SK-N-SH treated with all-trans-retinoic acid at 6 μM for 48 hours (cell line): ENCODE measurements at places on chromosomes 5 and 9.

DNA sequence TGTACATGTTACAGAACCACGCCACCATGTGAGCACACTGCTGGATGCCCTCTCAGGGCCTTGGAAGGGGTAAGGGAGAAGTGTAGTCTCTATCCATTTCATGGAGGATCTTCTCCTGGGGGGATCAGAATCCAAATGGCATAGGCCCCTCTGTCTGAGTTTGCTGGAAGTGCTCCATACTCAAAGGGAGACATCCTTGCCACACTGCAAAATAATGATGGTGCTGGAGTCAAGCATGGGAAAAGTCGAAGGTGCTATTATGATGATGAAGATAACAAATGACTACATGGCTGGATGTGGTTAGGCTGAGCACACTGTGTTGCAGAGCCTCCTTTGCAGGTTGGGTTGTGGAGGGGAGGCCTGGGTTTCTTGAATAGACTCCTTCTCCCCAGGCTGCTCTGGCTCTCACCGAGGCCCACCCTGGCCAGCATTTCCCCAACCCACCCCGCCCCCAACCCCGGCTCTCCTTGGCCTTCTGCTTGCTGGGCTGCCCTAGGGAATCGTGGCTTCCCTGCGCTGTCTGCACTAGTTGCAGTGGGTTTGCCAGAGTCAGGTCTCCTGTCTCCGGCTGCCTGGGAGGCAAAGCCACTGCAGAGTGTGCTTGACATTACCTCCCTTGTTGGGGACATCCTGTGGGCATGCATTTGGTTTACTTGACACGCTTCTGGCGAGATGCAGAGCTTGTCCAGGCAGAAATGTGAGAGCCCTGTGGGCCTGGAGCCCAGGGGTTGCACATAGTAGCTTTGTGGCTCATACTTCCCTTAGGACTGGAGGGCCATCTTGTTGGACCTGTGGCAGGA lies 3.0 kb downstream of the MVB12B start:
- no peak for ATAC-seq

GRCh38 chr5:93930098-93930497 lies 188.7 kb upstream of the POU5F2 start:
- no peak; the same call in 2 of the 3 replicates for ATAC-seq

DNA sequence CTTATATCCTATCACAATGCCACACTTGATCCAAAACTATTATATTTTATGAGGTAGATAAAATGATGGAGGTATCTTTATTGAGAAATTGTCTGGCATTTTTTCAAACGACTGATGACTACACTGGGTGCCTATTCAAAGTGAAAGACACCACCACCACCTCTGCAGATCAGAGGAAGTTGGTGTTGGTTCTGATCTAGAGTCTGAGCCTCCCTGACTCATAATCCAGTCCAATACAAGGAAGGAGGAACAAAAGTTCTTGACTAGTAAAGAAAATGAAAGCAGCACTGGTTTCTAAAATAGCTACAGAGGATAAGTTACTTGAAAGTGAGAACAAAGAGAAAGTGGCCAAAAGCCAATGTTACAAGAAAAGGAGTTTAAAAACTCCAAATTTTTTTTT lies 139.9 kb downstream of the RFX3 start:
- ATAC-seq: no peak

DNA sequence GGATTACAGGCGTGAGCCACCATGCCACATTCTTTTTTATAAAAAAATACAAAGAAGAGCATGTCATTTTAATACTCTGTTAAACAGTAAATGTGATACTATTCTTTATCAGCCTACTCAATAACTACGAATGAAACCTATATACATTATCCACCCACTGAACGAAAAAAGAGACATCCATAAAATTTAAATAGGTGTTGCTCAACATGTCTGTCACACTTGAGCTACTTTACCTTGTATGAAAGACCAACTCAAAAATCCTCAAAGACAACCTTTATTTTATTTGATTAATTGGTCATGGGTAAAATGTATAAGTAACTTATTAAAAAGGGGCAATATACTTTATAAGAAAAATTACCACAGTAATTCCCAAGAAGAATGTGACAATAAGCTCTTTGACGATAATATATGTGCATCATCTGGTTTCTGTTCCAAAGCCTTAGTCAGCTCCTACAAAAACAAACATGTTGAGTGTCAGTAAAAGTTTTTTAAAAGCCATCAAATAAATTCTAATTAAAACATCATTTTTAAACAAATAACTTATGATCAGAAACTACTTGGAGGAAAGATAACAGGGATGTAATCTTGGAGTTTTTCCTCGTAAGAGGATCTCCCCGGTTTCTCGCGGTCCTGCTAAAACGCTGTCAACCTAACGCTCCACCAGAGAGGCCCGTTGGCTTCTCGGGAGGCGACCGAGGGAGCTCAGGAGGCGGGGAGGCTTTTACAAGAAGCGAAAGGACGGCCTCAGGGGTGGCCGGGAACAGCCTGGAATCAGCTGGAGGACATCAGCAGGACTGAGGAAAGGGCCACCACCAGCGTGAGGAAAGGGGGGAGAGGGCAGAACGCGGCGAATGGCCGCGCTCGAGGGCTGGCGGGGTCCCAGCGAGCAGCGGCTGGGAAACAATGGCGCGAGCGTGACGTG lies 13.5 kb upstream of the ANKRD18B start:
- peak; percentile 72 for ATAC-seq

DNA sequence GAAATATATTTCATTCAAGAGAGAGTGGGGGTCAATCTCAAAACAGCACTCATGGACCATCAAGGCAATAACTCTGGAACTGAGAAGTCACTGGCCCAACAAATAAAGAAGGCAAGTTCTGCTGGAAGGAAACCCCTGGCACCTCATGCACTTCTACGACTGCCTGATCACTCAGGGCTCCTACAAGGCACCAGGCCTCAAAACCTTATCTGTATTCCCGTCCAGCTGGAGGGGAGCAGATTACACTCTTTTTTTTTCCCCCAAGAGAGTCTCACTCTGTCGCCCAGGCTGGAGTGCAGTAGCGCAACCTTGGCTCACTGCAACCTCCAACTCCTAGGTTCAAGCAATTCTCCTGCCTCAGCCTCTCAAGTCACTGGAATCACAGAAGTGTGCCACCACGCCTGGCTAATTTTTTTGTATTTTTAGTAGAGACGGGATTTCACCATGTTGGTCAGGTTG lies 49.9 kb downstream of the P4HA2 start:
- ATAC-seq: no peak
